ENCODE measurements at places on chromosomes 7 and 10.

DNA sequence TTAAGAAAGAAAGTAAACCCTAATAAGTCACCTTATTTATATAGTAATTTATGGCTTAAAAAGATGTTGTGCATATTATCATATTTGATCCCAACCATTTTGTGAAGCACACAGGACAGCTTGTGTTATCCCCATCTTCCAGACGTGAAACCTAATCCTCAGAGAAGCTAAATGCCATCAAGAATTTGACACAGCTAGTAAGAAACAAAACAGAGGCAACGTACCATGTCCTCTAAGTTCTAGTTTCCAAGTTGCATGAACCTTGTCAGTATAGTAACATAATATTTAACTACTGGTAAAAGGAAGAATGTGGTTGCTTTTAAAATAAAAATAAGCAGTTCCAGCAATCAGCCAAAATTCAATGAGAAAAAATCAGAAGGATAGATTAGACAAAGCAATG is 41.5 kb downstream of the PTN start:
- no peak for DNase-seq

- DNase-seq = peak; percentile 59
These were observed 43.1 kb downstream of the MBL2 start for GRCh38 chr10:52729271-52730104.

DNA sequence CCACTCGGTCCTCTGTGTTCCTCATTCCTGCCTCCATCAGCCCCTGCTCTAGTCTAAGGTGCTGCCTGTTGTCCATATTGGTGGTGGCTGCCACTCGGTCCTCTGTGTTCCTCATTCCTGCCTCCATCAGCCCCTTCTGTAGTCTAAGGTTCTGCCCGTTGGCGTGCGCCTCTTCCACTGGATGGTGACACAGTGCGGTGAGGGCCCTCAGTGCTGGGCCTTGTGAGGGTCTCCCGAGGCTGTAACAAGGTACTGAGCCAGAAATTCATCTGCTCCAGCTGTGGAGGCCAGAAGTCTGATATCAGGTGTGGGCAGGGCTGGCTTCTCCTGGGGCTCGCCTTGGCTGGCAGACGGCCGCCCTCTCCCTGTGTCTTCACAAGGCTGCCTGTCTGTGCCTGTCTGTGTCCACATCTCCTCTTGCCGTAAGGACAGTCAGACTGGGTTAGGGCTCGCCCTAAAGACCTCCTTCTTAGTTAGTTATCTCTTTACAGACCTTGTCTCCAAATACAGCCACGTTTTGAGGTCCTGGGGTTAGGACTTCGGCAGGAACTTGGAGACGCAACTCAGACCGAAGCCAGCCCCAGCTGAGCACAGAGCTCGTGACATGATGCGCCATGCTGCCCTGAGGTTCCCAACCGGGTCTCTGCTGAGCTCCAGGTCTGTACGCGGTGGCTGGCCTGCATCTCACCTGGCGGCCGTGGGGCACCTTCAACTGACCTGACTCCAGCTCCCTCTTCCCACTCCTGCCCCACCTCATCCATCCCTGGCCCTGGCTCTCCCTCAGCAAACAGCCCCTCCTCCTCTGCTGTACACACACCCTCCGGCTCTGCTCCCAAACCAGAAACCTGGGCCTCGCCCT is 181.4 kb upstream of the SHH start:
- DNase-seq = no peak

DNA sequence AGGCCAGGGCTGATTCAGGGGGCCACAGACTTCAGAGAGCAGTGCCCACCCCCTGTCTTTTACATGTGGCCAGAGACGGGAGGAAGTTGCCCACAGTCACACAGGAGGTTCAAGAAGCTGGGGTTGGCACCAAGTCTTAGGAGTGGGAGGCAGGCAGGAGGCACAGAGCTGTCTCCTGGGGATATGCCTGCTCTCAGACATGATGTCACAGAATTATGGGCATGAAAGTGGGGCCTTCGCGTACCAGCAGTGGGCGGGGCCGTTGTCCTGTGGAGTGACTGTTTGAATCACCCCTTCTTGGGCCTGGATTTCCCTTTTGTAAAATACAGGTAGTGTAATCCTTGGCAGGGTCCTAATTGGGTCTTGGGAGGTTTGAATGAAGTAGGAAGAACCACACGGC is 81.2 kb upstream of the PPIF start:
- DNase-seq = peak; percentile 22

DNA sequence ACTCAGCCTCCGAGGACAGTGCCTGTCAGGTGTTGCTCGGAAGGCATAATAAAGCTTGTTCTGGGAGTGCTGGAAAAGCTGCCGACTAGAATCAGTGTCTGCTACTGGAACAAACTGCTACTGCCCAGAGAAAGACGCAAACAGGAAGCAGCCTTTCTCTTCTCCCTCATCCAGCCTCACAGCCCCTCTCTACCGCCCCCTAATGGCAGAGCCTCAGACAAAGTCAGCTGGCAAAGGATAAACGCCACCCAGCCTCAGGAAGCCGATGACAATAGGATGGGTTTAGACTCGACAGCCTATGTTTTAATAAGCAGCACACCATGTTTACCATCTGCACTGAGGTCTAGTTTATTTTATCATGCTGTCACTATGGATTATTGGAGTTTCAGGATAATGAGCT is 169.5 kb upstream of the LYZL1 start:
- DNase-seq = no peak

DNA sequence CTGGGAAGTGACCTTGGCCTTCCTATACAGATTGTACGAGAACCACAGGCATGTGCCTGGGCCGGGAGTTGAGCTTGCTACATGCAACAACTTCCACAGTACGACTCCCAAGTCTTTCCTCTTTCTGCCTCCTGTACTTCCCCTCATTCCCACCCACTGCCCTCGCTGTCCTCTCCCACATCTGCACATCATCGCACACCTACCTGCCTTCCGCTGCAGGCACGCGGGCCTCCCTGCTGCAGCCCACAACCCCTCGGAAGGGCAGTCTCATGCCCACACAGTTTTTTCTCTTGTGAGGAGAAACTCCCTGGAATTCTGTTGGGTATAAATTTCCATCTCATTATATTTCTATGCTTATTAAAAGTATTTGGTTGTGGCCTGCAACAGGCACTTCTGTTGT is 117.2 kb downstream of the ACTR3B start:
- no peak for DNase-seq

- DNase-seq = no peak
These were observed 94.0 kb downstream of the CYTH3 start for GRCh38 chr7:6178298-6179029.

DNA sequence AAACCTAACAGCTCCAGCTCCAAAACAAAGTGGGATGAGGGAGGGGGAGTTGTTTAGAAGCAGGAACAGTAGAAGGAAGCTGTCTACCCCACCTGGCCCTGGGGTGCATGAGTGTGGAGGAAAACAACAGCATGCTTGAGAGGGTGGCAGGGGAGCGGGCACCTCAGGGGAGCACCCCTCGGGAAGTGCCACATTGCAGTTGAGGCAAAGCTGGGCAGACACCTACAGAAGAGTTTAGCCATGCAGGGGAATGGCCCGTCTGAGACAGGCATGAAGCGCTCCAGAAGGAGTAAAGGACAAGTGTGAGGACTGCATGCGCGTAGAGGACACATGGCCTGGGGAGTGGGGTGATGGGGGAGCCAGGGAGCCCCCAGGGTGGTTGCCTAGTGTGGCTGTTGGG is 18.1 kb downstream of the CHAT start:
- DNase-seq = no peak
